Stimulated activated CD4-positive, alpha-beta T cell treated with anti-CD3 and anti-CD28 coated beads, Interleukin-4, amount 100 ng/mL, for 48 hours (primary cell): ENCODE measurements at places on chromosomes 7 and 10.
A peak's percentile ranks its signal among the peaks of the same experiment; 100 is the strongest.

DNA sequence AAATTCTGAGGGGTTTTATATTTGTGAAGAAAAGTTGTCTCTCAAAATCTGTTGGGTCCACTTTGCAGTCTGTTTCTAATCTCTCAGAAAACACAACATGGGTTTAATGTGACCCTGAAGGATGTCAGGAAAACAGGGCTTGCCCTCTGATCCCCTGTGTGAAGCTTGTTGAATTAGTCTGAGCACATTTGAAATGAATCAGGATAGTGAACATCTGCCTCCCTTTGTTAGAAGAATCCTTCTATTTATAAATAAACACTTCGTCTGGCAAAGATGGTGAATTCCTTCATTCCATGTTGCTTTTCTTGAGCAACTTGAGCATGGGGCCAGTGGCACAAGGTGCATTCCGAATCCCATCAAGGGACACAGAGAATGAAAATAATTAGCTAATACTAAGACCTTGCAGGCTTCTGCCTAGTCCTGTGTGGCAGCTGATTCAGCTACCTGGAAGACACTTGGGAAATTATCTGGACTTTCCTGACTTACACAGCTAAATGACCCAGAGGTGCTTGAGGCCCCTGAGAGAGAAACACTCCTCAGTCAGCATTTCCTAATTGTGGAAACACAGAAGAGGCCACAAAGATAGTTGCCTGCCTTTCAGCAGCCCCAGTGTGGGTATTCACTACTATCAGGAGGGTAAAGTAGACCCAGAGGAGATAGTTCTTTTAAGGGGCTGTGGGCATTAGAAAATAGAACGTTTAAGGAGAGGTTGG, 305.5 kb downstream of the C7orf25 start:
- no peak for DNase-seq

DNA sequence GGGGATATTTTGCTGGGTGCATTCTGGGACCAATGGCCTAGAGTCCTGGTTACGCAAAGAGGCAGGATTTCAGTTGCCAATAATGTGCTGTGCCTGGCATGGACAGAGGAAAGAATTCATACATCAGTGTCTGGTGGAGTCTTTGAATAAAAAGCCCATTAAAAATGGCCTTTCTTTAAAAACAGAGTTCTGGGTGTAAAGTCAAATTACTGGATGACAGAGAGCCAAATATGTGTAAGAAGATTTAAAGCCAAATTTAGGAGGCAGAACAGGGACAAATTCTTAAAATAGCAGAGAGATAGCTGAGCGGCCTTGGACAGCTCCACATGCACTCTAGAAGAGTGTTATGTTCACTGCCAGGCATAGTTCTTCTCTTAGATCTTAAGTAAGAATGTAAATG, 60.8 kb upstream of the MEOX2 start:
- DNase-seq = no peak

- no peak for DNase-seq
Measured at GRCh38 chr7:97450516-97450915, 281.4 kb upstream of the TAC1 start.

DNA sequence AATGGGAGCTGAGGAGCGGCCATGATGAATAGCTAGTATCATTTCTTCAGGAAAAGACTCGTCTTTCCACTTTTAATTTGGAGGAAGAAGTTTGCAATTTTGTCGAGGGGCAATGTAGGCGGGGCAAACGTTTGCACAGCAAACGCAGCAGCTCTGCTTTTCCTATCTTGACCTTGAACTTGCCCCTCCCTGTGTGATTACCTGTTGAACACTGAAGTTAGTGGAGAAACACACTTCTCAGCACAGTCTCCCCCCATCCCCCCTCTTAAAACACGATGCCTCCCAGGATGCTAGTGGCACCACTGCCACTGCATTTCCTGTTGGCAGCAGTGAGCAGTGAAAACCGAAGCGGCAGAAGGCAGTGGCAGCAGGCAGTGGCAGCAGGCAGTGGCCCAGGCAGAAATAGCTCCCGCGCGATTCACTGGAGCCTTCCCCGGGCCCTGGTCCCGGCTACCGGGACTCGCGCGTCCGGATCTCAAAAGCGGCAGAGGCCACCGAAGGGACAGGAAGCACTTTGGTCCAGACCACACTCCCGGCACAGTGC, at the start of gene EPDR1:
Gene EPDR1 (plus strand): TSS at position 336 of the 544 bp plus-strand sequence. CDS start 300 bp downstream, outside the sequence.
- DNase-seq = peak; percentile 23

DNA sequence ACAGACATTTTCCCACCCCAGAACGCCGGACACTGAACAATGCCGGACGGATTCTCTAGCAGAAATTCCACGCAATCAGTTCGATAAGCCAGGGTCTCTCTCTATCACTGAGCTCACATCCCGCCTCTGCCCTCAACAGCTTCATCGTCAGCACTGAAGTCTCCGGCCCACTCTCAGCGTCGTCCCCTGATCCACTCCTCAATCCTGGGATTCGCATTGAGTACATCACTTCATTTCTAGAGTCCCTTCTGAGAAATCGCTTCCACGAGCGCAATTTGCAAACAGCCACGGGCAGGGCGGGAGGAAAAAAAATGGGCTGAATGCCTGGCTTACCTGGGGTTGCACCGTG, 365 bp downstream of the YME1L1 start:
- no peak for DNase-seq

- DNase-seq = no peak
Measured at GRCh38 chr7:140867467-140868462, 57.0 kb downstream of the BRAF start.

DNA sequence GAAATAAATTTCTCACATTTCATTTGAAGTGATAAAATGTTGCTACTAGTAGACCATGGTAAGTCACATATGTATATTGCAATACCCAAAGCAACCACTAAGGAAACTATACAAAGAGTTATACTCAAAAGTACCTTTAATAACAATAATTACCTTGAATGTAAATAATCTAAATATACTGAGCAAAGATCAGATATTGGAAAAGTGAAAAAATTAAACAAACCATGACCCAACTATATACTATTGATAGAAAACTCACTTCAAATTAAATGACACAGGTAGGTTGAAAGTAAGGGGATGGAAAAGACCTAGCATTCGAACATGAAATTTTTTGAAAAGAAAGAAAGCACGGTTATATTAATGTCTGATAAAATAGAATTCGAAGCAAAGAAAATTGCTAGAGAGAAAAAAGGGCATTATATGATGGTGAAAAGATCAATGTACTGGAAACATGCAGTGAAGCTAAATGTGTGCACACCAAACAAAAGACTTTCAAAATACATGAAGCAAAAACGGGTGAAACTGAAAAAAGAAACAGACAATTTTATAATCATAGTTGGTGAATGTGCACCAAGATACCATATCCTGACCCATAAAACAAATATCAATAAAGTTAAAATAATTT, 29.1 kb downstream of the TFPI2 start:
- DNase-seq = no peak

DNA sequence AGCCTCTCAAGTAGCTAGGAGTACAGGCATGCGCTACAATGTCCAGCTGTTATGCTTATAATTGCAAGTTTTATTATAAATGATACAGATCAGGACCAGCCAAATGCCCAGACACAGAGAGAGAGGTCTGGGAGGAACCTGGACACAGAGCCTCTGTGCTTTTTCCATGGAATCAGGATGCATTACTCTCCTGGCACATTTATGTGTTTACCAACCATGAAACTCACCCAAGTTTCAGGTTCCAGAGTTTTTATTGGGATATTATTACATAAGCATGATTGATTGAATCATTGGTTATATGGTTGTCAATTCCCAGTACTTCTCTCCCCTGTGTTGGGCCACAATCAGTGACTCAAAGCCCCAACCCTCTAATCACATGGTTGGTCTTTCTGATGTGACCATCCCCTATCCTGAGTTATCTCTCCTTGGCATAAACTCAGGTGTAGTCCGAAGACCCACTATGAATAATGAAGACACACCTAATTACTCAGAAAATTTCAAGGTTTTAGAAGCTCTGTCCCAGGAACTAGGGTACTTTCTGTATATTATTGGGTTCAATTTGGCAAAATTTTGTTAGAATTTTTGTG, 30.6 kb downstream of the MXI1 start:
- DNase-seq = no peak
